SK-N-DZ (cell line): ENCODE measurements at places on chromosomes 2 and 18.
A peak's percentile ranks its signal among the peaks of the same experiment; 100 is the strongest.

GRCh38 chr2:41698678-41699422 lies 349.0 kb upstream of the PKDCC start:
- DNase-seq = peak; percentile 49

DNA sequence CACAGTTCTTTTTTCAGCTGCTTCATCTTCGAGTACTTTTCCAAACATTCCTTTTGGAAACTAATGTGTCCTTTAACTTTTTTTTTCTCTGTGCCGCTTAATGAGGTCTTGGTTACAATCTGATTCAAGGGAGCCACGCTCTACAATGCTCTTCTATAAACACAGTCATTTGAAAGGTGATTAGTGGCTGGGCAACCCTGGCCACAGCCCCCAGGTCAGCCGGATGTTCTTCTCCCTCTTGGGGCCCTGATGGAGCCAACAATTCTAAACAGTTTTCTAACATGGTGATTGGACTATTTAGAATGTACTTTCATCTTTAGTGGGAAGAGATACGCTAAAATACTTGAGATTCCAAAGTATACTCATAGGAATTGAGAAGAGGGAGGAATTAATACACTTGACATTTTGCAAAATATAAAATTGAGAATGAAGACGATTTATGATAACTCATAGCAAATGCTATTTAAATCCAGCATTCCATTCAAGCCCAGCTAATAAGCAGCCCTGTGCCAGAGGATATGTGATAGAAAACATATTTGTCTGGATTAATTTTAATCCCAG lies 83.7 kb upstream of the MBOAT2 start:
- DNase-seq = no peak

- no peak for DNase-seq
These were observed 87.2 kb upstream of the GALNT5 start for GRCh38 chr2:157170299-157170698.

DNA sequence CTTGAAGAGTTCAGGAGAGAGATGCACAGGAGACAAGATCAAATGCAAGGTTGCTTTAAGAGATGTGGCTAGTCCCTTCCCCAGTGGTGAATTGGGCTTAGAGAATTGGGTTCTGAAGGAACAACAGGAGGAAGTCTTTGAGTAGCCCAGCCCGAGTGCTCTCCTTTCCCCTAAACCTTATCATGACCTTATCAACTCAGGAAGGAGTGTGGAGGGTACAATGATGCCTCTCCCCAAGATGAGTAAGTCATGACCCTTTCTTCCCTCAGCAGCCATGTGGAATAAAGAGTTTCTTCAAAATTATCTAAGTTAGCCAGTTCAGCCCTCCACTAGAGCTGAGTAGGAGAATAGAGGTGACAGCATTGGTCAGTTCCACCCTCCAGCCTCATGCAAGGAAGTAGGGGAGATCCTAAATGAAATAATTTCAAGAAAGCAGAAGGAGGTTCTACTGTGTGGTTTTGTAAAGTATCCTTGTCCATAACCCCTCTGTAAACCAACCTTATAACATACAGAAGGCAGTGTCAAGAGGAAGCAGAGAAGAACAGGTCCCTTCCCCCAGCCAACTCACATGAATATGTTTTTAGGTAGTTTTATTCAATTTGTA lies 88.4 kb downstream of the ARHGAP15 start:
- no peak for DNase-seq

DNA sequence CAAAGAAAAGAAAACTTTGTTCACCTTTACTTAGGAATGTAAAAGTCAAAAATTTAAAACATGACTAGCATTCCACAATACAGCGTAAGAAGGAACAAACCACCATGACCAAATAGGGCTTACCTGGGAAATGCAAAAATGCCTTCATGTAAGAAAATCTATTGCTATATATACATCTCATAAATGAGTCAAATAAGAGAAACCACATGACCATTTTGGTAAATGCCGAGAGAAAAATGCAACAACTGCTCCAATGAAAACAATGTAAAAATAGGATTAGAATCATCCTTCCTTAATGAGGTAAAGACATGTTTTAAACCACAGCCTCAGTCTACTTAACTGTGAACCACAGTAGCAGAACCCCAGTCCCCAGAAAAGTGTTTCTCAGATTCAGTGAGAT lies 49.4 kb downstream of the TGOLN2 start:
- DNase-seq = no peak

DNA sequence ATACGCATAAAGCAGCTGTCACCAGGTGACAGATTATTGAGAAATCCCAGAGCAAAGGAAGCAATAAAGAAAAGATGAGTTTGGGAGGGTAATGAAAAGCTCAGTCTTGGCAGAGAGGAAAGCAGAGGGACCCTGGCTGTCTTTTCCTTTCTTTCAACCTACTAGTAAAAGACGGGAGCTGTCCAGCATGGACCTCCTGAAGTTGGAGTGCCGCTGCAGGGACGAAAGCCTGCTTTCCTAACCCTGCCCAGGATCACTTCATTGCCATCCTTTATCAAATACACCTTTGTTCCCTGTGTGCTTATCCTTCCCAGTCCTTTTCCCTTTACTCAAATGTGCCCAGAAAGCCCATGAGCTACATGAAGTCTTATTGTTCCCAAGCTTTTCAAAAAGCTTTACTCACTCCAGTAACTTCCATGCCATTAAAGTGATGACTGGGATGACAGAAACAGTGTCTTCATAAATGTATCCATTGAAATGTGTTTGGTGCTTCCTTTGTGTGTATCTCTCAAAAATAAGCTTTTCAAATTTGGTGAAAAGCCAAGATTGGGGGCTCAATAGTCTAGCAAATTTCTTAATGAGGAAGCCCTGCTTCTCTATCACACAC lies 3.7 kb upstream of the SPR start:
- no peak for DNase-seq

- DNase-seq = no peak
These were observed 761 bp downstream of the ST8SIA5 start for GRCh38 chr18:46756025-46756558.

GRCh38 chr2:138622613-138623012 lies 121.0 kb downstream of the SPOPL start:
- DNase-seq = no peak

- DNase-seq = peak; percentile 17
These were observed 38.9 kb upstream of the FHL2 start for GRCh38 chr2:105437708-105438103.

GRCh38 chr2:152620208-152620607 lies 97.1 kb downstream of the PRPF40A start:
- DNase-seq = no peak

DNA sequence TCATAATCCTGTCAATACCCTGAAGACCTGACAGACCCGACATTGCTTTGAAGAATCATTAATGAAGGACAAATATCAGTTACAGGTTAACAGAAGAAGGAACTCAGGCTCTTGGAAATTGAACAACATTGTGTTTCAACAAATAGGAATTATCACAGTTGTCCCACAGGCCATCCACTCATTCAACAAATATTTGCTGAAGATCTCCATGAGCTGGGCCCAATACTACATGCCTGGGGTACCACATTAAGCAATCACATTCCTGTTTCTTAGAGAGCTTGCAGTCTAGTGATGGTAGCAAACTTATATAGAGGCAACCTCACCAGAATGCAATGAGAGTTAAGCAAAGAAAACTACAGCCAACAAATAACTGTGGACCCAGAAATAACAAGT lies 671.6 kb upstream of the ACVR2A start:
- DNase-seq = no peak

- no peak for DNase-seq
These were observed 6.7 kb upstream of the NEURL3 start for GRCh38 chr2:96511851-96512250.

DNA sequence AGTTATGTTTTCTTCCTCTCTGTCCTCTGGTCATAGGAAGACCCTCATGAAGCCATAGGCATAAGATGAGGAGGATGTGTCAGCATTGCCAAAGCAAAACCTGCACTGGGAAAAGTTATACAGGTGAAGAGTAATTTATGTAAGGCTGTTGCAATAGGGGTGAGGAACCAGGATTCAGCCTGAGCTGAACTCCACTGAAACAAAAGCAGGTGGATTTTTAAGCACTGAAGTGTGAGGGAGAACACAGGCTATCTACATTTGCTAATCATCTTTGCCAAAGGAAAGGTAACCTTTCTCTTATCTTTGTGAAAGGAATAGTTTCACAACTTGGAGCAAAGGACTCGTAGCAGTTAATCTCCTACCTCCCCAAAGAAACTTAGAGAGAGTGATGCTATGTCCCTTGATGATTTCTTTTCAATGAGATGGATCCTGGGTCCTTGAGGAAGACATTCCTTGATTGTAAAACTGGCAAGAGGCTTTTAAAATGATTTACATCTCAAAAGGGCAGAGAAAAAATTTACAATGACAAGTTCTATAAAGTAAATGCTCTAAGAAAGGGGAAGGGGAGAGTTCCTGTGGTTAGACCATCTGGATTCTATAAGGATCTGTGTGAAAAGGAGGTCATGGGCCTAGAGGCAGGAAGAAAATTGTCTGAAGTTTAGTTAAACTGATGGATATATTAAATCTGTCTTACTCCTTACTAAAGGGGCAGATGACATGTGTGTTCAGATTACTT lies 385.4 kb upstream of the CDH7 start:
- no peak for DNase-seq

- DNase-seq = no peak
These were observed 93.3 kb downstream of the ALPK2 start for GRCh38 chr18:58535340-58536201.

DNA sequence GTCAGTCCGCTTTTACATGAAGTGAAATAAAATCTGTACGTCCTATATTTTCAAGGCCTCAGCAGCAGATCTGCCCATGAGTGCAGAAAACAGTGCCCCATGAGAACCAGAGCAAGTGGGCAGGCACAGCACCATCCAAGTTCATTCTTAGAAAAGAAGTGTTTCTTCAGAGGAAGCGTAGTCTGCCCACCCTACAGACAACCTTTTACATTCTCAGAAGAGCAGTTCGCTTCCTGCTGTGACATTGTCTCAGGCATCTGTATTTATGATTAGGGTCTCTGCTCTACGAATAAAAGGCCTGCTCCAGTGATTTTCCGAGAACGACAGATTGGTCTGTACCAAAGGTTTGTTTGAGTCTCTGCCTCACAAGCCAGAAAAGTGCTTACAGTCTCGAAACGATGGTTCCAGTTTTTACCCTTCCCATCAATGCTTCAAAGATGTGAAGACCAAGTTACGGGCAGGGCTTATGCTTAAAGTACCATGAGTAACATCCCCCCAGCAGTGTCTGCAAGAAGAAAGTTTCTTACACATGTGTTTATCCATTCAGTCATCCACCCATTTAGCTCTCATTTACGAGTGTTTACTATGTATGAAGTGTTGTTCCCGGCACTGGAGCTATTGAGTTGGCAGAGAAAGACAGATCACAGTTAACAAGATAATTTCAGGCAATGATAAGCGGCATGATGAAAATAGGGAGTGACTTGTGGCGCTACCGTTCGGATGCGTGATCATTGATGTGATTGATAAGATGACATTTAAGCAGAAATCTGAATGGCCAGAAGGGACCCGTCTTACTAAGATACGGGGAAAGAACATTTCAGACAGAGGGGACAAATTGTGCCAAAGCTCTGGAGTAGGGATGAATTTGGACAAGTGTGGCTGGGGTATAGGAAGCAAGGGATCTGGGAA lies 31.4 kb upstream of the CTLA4 start:
- DNase-seq = peak; percentile 21

- no peak for DNase-seq
These were observed 217.2 kb upstream of the NXPH2 start for GRCh38 chr2:138997346-138997745.

GRCh38 chr2:205556841-205557539 lies 125.3 kb upstream of the NRP2 start:
- DNase-seq = peak; percentile 83

DNA sequence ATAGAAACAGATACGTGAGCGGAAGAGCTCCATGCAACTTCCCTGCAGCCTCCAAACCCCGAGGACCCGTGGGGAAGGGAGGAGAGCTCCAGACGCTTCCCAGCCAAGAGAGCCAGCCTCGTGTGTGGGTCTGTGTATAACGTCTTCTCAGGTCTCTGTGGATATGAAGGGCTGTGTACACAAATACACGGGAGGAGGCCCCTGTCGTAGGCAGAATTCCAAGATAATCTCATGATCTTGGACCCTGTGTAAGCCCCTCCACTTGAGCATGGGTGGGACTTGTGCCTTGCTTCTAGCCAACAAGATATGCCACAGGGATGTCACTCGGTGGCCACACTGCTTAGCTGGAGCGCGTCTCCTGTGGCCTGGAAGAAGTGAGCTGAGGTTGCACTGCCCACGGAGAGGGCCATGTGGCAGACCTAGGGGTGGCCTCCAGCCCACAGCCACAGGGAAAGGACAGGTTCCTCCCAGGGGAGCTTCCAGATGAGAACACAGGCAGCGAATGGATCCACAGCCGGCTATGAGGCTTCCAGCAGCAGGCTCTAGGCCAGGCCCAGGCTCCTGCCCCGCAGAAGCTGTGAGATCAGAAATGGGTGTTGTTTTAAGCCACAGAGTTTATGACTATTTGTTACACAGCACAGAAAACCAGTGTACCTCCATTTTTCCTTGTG lies 15.6 kb upstream of the KLF11 start:
- no peak for DNase-seq

DNA sequence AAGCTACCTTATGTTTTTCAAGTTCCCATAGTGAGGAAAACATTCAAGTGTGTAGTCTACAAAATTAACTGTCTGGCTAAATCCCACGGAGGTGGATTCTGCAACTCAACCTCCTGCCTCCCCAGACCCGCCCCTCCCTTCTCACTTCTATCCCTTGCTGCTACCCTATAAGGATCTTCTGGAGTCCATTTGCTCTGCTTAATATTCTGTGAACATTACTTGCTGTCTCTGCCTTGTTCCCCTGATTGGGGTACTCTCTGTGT lies 163.2 kb downstream of the KCNE4 start:
- no peak for DNase-seq

DNA sequence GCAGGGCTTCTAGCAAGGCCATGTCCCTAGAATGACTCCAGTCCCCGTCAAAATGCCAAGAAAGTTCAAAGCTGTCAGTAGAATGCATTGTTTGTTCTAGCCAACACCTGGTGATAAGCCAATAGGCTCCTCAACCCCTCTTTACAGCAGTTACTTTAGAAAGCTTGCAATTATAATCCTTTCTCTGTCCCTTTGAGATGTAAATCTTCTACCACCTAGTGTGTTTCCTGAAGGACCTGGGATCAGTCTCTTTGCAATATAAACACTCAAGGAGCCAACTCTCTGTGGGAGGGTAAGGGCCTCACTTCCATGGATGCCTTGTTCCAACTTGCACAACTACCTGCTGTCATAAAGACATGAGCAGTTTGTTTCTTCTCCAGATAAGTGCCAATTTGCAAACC lies 301.8 kb downstream of the NBAS start:
- no peak for DNase-seq
